ENCODE measurements at places on chromosomes 12 and 14. TPM values are rescaled to one million over a fixed set of nuclear protein-coding genes. Genes with fewer than 3 reads are reported as not detected.

DNA sequence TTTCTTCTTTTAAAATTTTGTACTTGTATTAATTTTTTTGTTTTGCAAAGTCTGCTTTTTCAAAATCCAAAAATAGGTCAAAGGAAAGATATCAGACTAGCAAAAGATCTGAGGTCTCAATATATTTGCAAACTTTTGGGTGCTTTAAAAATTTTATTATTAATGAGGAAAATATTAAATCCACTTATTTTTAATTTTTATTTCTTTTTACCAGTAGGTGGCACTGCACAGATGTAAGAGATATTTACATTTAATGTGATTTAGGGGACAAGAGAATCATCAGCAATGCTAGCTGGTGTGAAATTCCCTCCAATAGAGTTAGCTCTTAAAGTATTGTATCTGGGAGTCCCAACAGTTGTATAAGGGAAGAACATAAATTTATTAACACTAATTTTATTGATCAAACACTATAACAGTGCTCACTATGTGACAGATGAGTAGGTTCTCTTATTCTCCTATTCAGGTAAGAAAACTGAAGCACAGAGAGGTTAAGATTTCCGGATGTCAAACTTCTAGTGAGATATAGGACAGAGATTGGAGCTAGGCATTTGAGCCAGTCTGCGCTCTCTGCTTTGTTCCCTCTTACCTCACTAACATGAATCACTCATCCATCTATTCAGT, 30.5 kb downstream of the ALX1 start:
- no peak for DNase-seq

GRCh38 chr12:95687937-95688336, 102.6 kb downstream of the NTN4 start:
- no peak for DNase-seq

- no peak for DNase-seq
Observed at GRCh38 chr12:102483466-102483865, 3.1 kb upstream of the IGF1 start.

GRCh38 chr12:58105225-58106119, 164.1 kb downstream of the ATP23 start:
- DNase-seq = no peak

GRCh38 chr12:6444031-6444430, 724 bp upstream of the CD27 start:
- DNase-seq = no peak

The DYRK2 gene
- 19.8 TPM for total RNA-seq

GRCh38 chr12:113093409-113094101, 37.0 kb downstream of the DTX1 start:
- DNase-seq = no peak

GRCh38 chr14:69768873-69769272, 1.9 kb downstream of the SRSF5 start:
- DNase-seq = no peak

DNA sequence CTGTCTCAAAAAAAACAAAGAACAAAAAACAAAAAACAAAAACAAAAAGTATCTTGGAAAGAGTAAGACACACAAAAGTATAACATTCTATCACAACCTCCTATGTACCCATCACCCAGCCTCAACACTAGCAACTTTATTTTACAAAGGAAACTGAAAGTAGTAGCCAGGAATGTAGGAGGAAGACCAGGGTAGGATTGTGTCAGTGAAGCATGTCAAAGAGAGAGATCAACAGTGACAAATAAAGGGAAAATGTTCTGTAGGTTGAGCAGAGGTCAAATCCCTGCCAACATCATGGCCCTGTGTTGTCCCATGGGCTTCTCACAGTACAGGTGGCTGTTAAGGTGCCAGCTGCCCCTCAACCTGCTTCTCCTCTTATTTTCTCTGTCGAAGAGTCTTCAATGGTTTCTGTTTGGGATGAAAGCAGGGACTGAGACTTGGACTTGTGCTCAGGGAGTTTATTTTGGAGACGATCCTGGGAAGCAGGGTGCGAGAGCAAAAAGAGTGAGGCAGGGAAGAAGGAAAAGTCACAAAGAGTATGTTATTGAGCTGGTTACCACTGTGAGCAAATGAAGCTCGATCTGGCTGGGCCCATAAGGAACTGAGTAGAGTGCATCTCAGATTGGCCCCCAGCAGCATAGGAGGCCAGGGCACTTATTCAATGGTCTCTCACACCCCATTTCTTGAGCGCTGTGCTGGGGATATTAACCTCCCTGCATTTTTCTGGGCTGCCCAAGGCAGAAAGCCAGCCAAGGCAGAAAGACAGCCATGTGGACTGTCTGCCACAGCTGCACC, 29.4 kb upstream of the CTDSP2 start:
- DNase-seq = no peak

DNA sequence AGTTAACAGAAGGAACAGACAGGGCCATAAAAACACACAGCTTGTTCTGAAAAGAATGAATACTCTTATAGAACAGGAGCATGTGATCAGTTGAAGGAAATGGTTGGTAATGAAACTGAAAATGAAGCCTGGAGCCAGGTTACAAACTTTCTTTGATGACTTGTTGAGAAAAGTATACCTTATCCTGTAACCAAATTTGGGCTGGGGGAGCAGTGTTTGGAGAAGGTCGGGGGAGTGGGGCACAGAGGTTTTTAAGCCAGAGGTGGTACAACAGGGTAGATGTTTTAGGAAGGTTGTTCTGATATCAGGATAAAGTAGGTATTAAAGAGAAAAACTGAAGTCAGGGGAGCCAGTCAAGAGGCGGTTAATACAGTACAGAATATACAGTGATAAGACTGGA, 8.2 kb downstream of the GOLT1B start:
- DNase-seq = no peak

The CLEC1B gene
- not detected for total RNA-seq

The WDR89 gene
- 7.3 TPM for total RNA-seq

DNA sequence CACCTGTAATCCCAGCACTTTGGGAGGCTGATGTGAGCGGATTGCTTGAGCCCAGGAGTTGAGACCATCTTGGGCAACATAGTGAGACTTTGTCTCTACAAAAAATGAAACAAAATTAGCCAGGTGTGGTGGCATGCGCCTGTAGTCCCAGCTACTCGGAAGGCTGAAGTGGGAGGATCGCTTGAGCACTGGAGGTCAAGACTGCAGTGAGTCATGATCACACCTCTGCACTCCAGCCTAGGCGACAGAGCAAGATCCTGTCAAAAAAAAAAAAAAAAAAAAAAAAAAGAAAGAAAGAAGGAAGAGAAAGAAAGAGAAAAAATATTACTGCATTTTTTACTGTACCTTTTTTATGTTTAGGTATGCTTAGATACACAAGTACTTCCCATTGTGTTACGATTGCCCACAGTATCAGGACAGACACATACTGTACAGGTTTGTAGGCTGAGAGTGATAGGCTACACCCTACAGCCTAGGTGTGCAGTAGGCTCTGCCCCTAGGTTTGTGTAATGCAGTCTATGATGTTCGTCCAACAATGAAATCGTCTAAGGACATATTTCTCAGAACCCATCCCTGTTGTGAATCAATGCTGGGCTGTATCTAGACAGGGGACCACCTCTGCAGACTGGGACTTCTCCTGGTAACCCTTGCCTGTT, 160.4 kb upstream of the PWP1 start:
- no peak for DNase-seq

DNA sequence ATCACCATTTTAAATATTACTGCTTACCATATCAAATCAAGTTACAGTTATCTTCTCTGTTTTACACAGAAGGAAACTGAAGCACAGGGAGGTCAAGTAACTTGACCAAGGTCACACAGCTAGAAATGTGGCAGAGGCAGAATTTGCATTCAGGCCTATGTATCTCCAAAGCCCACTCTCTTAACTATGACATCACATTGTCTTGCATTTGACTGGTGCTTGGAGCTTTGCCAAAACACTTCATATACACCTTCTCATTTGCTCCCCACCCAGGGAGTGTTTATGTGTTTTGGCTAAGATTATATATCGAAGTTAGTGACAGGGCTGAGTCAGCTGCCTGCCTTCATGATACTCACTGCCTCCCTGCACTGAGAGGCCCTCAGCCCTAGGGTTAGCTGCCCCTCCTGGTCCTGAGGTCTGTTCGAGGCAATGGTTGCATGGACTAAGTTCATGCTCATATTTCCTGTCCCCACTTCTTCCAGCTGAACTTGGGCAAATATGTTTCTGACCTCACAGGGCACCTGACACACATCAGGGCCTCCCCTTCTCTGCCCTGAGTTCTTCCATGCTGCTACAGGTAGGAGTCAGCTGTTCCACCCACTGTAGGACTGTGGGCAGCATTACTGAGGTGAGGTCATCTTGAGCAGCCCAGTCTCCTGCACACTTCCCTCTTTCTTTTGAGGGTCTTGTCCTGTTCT, 1.8 kb downstream of the GALNT6 start:
- no peak for DNase-seq

DNA sequence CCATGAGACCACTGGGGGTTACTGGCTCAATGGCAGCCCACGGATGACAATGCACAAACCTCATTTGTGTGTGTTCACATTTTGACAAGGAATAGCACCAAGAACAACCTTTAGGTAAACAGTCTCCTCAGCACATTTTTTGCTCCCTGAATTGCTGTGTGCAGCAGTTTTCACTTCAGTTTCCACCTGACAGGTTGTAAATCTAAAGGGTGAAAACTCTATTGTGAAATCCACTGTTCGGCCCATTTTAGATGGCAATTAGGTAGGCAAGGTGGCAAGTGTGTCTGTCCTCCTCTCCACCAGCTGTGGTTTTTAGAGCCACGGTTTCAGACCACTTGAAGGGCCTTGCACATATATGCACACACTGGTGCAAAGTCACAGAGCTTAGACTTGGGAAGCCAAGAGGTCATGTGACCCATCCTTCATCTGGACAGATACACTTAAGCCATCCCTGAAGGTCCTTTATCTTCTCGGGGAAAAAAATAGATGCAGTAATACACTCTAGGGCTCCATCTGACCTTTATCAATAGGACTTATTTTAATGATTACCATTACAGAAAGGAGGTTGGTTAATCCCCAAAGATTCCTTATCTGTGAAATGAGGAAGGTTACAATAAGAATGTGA, 23.2 kb downstream of the HAL start:
- no peak for DNase-seq

All from body of pancreas (tissue), 4 donors.